ENCODE measurements at places on chromosomes 1 and 21. TPM values are rescaled to one million over a fixed set of nuclear protein-coding genes. Genes with fewer than 3 reads are reported as not detected.

ADGRL2 gene
- 378 TPM for total RNA-seq

OPTC gene
- not detected for total RNA-seq

RNU11 gene
- not detected for total RNA-seq

GJA5 gene
- total RNA-seq, result 2.9 TPM

VCAM1 gene
- total RNA-seq, result 20.7 TPM

COL16A1 gene
- total RNA-seq, result 90.8 TPM

BTG2 gene
- total RNA-seq, result 14.7 TPM

KIF17 gene
- 0.39 TPM for total RNA-seq

SGIP1 gene
- 29.0 TPM for total RNA-seq

SEMA4A gene
- 1.6 TPM for total RNA-seq

PPIAL4G gene
- total RNA-seq, result not detected

PADI4 gene
- total RNA-seq, result not detected

PWP2 gene
- 6.1 TPM for total RNA-seq

IFNLR1 gene
- total RNA-seq, result not detected

OR10J1 gene
- not detected for total RNA-seq
